ENCODE measurements at places on chromosomes 7 and 10. TPM values are rescaled to one million over a fixed set of nuclear protein-coding genes. Genes with fewer than 3 reads are reported as not detected.

The TFPI2 gene
- 33.7 TPM for total RNA-seq

The CCDC7 gene
- total RNA-seq, result 2.7 TPM

The PON3 gene
- total RNA-seq, result not detected

The ATP6V1F gene
- 211 TPM for total RNA-seq

The TMEM196 gene
- not detected for total RNA-seq

The TMEM176A gene
- total RNA-seq, result 18.9 TPM

The RNLS gene
- total RNA-seq, result 25.9 TPM

The UNCX gene
- total RNA-seq, result 0.55 TPM

The C10orf143 gene
- total RNA-seq, result 0.88 TPM

The LRRN3 gene
- 0.38 TPM for total RNA-seq

The PRSS37 gene
- not detected for total RNA-seq

The ASB15 gene
- not detected for total RNA-seq

The BAMBI gene
- total RNA-seq, result 34.6 TPM

The OGDHL gene
- total RNA-seq, result 1.7 TPM

The BMPR1A gene
- 38.1 TPM for total RNA-seq

The VSTM4 gene
- total RNA-seq, result 0.50 TPM

The LRRTM3 gene
- not detected for total RNA-seq

The AMZ1 gene
- 2.8 TPM for total RNA-seq

The FAM237B gene
- not detected for total RNA-seq

The HHEX gene
- 1.6 TPM for total RNA-seq

The TAS2R5 gene
- 3.7 TPM for total RNA-seq

The SNX10 gene
- 27.9 TPM for total RNA-seq

The GRID2IP gene
- not detected for total RNA-seq

The TMEM176B gene
- 15.8 TPM for total RNA-seq

The DYDC2 gene
- total RNA-seq, result 3.0 TPM

The LFNG gene
- 36.6 TPM for total RNA-seq

The AKR1C4 gene
- not detected for total RNA-seq

The TAF6 gene
- 69.0 TPM for total RNA-seq

The UPK3B gene
- total RNA-seq, result not detected

The NPC1L1 gene
- 1.5 TPM for total RNA-seq
